ENCODE measurements at places on chromosomes 5 and 9.

- no peak for DNase-seq
Measured at GRCh38 chr9:14314929-14315874, 1.3 kb upstream of the NFIB start.

DNA sequence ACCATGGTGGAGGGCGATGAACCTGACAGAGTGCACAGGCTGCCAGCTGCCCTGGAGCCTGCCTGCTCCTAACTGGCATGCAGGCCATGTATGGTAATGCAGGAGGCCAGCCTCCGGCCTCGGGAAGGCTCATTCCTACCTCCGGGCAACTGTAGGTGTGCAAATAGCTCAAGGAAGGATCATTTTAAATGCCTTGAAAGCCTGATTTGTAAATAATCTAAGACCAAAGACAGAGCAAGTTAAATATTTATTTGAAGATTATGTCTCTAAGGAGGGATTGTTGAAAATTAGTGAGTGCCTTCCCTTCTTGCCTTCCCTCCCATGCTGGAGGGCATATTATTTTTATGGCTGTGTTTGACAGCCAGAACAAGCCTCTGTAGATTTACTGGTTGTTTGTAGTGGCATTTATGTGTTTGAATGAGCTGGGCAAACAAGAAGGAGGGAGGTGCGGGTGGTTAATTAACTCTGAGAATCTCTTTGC is 285.7 kb upstream of the TUT7 start:
- no peak for DNase-seq

DNA sequence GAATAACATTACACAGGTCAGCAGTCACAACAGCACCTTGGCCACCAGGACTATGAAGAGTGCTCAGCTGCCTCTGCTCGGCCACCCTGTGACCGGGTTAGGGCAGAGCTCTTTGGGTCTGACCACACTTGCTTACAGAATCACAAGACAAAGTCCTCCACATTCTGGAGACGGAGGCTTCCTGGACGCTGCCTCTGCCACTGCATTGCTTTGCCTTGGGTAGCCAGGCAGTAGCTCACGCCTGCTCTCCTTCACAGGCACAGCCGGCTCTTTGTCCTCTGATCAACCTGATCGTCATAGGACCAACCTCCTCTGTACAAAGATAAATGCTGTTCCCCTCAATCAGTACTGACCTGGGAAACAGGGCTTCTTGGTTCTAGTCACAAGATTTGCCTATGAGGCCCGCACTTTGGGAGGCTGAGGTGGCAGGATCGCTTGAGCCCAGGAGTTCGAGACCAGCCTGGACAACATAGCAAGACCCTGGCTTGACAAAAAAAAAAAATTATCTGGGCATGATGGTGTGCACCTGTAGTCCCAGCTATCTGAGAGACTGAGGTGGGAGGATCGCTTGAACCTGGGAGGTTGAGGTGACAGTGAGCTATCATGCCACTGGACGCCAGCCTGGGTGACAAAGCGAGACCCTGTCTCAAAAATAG is 128.4 kb upstream of the IER5L start:
- DNase-seq, result no peak

- no peak for DNase-seq
Measured at GRCh38 chr5:122304471-122305215, 7.4 kb upstream of the SNCAIP start.

- no peak for DNase-seq
Measured at GRCh38 chr5:73388306-73388684, 60.3 kb downstream of the FOXD1 start.

DNA sequence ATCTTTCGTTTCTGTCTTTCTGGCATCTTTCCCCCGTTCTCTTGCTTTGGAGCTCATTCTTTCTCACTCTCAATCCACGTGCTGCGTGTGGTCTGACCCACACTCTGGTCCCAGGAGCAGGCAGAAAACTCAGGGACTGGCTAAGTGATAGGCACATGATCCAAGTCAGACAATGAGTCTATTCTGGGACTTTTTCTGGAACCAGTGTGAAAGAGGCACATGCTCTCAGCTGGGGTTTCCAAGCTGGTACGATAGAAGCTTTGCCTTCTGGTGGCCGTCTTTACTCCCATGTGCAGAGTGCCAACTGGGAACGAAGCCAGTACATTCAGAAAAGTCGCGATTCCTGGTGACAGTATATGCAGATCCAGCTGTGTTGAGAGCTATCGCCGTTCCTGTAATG is 94.4 kb downstream of the PDZD2 start:
- DNase-seq, result no peak

DNA sequence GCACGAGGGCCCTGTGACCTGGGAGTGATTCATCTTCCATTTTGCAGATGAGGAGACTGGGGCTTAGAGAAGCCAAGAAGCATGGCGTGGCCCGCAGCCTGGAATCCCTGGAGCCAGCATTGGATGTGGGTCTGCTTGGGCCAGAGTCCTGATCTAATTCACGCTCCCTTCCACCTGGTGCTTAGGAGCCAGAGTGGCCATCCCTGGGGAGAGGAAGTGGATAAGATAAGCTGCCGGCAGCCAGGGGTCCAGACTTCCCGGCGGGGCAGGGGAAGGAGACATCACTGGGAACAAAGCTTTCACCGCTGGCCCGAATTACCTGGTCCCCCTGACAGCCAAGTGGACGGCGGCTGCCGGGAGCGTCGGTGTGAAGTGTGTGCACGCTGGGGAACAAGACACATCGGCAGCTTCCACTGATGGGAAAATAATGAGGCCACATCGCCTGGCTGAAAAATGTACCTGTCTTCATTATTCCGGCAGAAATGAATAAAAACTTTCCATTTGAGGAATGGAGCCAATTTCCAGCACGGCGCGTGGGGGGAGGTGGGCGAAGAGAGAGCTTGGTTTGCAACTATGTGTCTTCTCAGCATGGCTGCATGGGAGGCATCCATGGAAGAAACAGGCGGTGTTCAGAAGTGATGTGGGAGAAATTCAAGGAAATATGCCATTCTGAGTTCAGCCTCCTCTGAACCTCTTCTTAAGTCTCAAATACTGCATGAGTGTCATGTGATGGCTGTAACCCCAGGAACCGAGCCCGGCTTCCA is 78.5 kb downstream of the OLFM1 start:
- no peak for DNase-seq

All from T-helper 2 cell (primary cell).